ENCODE measurements at places on chromosomes 1 and 21.

GRCh38 chr1:11851180-11851579, 3.6 kb upstream of the NPPA start:
- no peak for DNase-seq

DNA sequence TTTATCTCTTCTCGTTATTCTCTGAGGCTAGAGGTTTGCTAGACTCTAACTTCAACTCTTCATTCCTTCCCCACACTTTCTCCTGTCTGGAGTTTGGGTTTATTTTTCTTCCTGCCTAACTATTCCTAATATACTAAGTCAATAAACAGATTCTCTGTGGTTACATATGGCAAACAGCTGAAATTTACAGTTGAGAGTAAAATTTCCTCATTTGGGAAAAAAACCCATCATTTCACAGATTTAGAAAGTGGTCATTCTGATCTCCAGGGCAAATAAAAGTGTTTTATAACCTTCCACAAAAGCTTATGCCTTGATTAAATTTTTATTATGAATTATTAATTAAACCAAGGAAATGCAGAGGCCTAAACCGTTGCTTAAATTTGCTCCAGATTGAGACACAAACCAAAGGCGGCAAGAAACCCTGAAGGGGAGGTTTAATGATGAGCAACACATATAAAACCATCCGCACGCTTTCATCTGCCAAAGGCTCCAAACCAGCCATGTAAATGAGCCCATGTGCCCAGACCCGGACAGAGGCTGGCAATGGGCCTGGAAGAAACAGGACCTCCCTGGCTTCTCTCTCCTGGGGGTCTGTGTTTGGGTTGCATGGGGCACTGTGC, 201.7 kb upstream of the LMO4 start:
- no peak for DNase-seq

DNA sequence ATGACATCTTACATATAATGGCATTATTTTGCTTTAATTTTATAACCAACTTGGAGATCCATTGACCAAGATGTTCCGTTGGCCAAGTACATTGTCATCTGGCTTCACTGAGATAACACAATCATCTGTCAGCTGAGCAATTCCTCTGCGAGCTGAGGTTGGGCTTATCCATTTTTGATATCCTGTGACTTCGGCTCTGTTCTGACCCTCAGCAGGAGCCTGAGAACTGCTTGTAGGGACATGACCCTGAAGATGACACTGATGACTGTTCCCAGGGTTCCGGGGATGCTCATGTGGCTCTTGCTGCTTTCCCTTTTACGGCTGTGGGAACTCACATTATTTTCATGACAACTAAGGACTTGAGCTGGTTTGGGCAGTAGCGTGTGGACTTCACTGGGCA, 51.2 kb downstream of the TLR5 start:
- DNase-seq = no peak

DNA sequence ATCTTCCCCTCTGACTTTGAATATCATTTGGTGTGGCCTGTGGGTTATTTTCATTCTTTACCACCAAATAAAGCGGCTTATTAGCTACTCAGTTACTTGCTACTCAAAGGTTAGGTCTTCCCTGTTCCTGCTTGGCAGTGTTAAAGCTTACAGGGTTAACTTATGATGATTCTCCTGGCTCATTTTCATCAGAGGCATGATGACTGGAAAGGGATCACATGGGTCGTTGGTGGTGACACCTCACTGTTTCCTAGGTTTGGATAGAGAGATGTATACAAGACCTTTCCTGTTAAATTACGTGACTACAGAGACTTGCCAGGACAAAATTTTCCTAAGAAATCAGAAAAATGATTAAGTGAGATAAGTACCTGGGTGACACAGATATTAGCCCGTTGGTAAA, 27.4 kb downstream of the MRPS6 start:
- no peak for DNase-seq

- DNase-seq = no peak
Observed at GRCh38 chr1:177355575-177355974, 184.8 kb downstream of the BRINP2 start.

GRCh38 chr1:36125129-36125991, at the start of gene COL8A2:
TSS of gene COL8A2 (minus strand) at chr1:36125222. CDS start at chr1:36100242, 24,980 bp downstream.
- DNase-seq = no peak

GRCh38 chr1:238489006-238489405, 598.3 kb upstream of the ZP4 start:
- DNase-seq = no peak

DNA sequence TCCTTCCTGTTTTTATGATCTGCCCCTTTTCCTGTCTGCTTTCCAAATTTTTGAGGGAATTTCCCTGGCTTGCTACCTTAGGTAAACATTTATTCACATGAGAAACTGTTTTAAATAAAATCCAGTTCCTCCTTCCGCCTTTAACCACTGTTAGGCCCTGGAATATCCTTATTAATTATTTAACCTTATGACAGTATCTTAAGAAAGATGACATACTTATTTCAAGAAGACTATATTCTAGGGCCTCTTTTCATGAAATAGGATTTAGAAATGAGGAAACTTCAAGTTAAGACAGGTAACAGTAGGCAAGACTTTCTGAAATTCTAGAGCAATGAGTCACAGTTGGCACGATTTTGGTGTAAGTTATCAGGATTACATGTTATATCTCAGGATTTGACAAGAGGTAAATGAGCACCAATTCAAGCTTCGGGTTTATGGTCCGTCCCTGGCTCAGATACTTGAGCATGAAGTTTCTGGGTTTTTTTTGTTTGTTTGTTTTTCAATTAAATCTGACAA, 2.0 kb upstream of the TNFSF18 start:
- DNase-seq = no peak

DNA sequence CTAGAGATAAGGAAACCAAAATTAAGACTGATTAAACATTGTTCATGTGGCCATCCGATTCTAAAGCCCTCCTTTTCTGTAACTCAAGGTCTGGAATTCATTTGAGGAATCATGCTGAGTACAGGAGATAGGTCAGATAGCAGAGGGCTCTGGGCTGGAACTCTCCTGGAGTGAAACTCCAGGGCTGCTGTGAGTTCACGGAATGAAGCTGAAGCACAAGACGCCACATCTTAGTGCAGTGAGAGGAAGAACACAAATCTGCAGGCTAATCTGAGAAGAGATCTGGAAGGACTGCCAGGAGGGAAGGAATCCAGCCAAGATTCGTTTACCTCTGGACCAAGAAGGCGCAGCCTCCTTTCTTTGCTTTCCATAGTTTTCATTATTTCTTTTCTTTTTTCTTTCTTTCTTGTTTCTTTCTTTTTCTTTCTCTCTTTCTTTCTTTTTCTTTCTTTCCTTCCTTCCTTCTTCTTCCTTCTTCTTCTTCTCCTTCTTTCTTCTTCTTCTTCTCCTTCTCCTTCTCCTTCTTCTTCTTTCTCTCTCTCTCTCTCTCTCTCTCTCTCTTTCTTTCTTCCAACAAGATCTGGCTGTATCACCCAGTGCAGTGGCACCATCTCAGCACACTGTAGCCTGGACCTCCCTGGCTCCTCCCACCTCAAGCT, 74.8 kb upstream of the ATP1B1 start:
- no peak for DNase-seq

GRCh38 chr1:33161061-33161681, 20.7 kb downstream of the TRIM62 start:
- no peak for DNase-seq

- no peak for DNase-seq
Observed at GRCh38 chr1:226736908-226737818, 1.9 kb downstream of the ITPKB start.

GRCh38 chr1:169240449-169241232, 127.0 kb downstream of the NME7 start:
- no peak for DNase-seq

GRCh38 chr1:178057141-178057765, 36.7 kb upstream of the RASAL2 start:
- DNase-seq = no peak

DNA sequence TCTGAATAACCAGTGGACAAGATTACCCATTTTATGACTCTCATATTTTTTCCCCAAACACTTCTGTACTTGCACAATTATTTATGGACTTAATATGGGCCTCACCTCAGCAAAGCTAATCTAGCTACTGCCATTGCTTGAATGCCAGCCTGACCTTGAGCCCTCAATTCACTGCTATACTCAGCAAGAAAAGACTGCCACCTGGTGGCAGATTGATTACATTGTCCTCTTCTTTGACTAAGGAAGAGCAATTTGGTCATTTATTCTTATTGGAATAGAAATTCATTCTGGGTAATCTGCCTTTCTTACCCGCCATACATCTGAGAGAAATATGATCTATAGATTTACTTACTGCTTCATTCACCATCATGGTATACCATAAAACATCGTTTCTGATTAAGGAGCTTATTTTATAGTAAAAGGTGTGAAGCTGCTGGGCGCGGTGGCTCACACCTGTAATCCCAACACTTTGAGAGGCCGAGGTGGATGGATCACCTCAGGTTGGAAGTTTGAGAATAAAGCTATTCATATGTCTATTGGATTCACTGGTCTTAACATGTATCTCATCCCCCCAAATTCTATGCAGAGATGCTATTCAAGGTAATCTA, 32.9 kb upstream of the DIPK1A start:
- DNase-seq = peak; percentile 34

DNA sequence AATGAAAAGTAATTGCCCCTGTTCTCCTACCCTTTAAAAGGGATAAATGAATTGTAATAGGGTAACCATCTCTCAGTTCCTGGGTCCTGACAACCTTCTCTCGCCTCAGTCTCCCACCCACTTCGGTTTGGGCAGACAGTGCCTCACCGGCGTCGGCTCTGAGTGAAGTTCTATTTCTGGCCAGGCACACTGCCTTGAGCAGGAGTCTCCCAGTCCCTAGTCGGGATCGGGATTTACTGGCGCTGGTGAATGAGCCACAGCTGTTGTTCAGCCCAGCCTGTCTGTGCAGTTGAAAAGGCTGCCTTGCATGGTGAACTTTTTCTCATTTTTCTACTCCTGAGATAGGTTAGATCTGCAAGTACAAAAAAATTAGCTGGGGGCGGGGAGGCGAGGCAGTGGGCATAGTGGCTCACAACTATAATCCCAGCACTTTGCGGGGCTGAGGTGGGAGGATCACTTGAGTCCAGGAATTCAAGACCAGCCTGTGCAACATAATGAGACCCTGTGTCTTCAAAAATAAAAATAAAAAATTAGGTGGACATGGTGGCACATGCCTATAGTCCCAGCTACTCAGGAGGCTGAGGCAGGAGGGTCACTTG, 7.4 kb downstream of the PLEKHM2 start:
- no peak for DNase-seq

- DNase-seq = no peak
Observed at GRCh38 chr21:29704719-29705118, 235.1 kb downstream of the GRIK1 start.

GRCh38 chr1:60071296-60071695, 2.3 kb downstream of the C1orf87 start:
- DNase-seq = no peak

- peak; percentile 30 for DNase-seq
Observed at GRCh38 chr1:205335692-205336091, 14.1 kb upstream of the NUAK2 start.

DNA sequence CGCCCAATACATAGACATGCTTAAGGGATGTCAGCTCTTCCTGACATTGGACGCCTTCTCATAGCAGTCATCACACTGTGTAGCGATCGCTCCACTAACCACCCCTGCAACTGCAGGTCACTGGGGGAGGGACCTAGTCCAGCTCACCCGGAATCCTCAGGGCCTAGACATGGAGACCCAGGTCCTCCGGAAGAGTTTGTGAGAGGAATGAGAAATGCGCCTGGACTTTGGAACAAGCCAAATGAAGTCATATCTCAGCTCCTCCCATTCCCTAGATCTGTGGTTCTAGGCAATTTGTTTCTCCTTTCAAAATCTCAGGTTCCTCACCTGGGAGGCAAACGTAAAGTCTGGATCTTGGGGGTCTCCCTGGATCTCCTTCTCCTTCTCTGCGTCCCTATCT, 253.3 kb downstream of the KAZN start:
- DNase-seq = no peak

- no peak for DNase-seq
Observed at GRCh38 chr1:55010194-55010886, 11.6 kb downstream of the BSND start.

GRCh38 chr21:38205940-38206339, 50.9 kb upstream of the KCNJ15 start:
- no peak for DNase-seq

DNA sequence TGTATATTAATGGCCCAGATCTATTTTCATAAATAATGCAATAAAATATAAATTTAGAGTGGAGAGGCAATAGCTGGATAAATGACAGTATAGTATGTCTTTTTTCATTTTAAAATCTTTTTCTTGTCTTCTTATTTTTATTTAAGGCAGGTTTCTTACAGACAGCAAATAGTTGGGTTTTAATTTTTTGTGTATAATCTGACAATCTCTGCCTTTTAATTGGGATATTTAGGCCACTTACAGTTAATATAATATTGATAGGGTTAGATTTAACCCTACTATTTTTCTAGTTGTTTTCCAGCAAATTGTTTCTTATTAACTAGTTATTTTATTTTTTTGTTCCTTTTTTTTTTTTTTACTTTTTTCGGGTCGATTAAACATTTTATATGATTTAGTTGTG, 23.3 kb upstream of the KCTD3 start:
- DNase-seq = no peak

DNA sequence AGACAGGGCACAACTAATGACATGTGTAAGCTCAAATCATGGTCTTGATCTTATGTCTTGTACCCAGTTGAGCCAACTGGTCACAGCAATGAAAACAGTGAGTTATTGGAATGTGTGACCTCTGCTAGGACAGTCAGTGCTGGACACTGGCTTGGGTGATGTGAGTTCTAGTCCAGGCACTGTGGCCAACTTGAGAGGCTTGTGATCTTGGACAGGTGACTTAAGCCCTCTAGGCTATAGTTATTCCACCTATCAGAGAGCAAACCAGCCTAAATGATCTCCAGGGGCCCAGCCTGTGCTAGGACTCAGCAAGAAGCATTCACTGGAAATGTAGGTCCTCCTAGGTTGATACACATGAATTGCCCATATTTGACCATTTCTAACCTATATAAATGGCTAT, 1.1 kb downstream of the KCNE2 start:
- no peak for DNase-seq

- DNase-seq = no peak
Observed at GRCh38 chr1:107454791-107455190, 314.0 kb downstream of the NTNG1 start.

- DNase-seq = no peak
Observed at GRCh38 chr1:222877854-222878253, 63.0 kb downstream of the DISP1 start.

- no peak for DNase-seq
Observed at GRCh38 chr1:174189428-174190062, 30.2 kb downstream of the RABGAP1L start.

GRCh38 chr1:94543001-94543400, 1.4 kb upstream of the F3 start:
- DNase-seq = no peak

DNA sequence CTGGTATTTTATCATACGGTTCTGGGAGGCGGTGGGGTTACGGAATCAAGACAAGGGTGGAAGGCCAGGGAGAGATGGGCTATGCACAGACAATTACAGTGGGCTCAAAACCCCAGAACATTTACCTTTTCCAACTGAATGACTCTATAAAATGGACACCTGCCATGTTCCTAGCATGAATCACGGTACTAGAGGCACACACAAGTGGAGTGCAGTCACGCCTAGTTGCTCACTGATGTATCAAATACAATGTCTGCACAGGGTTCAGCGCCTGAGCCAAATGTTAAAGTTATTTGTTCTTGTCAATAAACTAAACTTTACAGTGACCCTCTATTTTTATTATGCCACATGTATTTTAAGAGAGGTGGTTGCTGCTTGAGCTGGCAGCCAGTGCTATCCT, 121.4 kb downstream of the ATG4C start:
- DNase-seq = no peak

- no peak for DNase-seq
Observed at GRCh38 chr1:179038528-179039281, 13.0 kb downstream of the FAM20B start.

All from NCI-H1048 (cell line).